Stimulated activated CD4-positive, alpha-beta T cell treated with anti-CD3 and anti-CD28 coated beads, Interleukin-2, amount 100 ng/mL, for 24 hours (primary cell): ENCODE measurements at places on chromosomes 4 and X.

- no peak for DNase-seq
Measured at GRCh38 chr4:56606385-56606784, 74.7 kb downstream of the HOPX start.

DNA sequence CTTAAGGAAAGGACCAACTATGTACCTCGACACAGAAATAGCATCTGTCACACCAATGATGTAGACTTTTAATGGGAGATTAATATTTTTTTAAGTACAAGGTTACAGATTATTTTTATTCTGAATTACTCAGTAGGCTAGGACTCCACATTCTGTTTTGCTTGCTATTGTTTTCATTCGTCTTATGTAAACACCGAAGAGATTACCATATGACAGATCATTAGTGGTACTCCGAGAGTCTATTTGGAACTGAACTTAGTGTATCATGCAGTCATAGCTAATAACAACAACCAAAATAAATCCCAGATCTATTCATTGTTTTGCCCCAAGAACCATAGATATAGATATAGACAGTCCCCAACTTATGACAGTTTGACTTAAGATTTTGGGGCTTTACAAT lies 139.7 kb upstream of the SPRY1 start:
- DNase-seq: no peak

DNA sequence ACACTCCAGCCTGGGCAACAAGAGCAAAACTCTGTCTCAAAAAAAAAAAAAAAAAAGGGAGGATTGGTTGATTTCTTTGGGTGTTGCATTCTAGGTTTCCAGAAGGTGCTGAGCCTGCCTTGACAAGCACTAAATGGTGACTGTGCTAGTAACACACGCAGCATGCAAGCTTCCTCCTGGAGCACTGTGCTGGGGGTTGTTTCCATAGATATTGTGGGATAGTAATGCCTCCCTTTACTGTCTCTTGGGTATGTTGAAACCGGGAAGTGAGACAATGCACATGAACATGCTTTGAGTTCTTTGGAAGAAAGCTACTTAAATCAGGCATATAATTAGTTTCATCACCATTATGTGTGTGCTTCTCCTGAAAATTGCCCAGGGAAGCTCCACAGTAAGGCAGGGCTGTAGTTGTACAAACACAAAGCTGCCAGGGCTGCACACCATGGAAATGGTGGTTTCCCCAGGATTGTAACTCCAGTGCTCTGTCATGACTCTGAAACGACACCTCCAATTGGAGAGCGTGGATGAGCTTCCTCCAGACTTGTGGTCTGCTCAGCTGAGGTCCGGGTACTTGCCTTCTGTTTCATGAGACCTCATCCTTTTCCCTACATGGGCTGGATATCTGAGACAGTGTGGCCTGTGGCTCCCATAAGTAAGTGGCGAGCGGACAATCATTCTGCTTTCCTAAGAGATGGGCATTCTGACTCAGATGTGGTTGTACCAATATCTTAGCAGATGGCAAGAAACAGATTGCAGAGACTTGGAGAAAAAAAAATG lies 31.5 kb upstream of the STOX2 start:
- no peak for DNase-seq

DNA sequence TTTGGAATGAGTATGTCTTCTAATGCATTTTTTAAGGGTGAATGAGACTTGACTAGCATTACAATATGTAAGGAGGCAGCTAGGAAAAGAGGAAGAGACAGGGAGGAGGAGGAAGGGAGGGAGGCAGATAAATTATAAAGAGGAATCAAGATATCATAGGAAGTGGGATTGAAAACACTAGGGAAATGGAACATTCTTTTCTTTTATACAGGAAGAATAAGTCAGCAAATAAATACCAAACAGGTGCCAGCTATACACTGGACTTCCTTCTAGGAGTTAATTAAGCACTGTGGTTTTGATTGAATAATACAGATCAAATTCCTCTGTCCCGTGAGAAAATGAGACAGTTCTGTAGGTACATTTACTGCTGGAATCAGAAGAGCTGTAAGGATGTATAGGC lies 78.6 kb downstream of the PACRGL start:
- DNase-seq: no peak

DNA sequence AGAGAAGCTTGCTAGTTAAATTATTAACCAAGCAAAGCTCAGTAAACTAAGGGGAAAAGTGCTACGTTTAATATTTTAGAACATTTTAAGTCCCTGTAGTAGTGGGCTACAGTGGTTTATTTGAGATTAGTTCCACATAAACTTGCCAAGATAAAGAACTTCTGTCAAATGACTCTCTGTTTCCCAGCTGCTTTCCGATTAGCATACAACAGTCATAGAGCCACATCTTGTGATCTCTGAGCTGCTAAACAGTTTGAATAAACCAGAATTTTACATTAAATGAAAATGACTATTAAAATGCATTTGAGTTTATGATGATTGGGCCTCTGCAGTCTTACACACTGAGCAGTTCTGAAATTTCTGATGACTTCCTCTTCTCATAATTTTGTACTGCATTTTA lies 568.5 kb downstream of the IQCM start:
- no peak for DNase-seq

GRCh38 chrX:31036895-31037294 lies 34.9 kb downstream of the FTHL17 start:
- DNase-seq: no peak

- peak; percentile 61 for DNase-seq
Measured at GRCh38 chrX:153925739-153926551, at the start of gene ARHGAP4. ARHGAP4 (minus strand) TSS chrX:153926264; CDS start chrX:153926202, 62 bp downstream.

GRCh38 chrX:44957848-44958247 lies 84.9 kb downstream of the KDM6A start:
- DNase-seq: no peak

- DNase-seq: no peak
Measured at GRCh38 chr4:166197166-166197565, 324.1 kb downstream of the TLL1 start.

GRCh38 chr4:32031026-32031425 lies 1310.9 kb downstream of the PCDH7 start:
- DNase-seq: no peak

GRCh38 chr4:57877047-57877458 lies 766.9 kb upstream of the IGFBP7 start:
- DNase-seq: no peak

GRCh38 chr4:79907001-79907400 lies 166.0 kb downstream of the ANTXR2 start:
- DNase-seq: no peak

DNA sequence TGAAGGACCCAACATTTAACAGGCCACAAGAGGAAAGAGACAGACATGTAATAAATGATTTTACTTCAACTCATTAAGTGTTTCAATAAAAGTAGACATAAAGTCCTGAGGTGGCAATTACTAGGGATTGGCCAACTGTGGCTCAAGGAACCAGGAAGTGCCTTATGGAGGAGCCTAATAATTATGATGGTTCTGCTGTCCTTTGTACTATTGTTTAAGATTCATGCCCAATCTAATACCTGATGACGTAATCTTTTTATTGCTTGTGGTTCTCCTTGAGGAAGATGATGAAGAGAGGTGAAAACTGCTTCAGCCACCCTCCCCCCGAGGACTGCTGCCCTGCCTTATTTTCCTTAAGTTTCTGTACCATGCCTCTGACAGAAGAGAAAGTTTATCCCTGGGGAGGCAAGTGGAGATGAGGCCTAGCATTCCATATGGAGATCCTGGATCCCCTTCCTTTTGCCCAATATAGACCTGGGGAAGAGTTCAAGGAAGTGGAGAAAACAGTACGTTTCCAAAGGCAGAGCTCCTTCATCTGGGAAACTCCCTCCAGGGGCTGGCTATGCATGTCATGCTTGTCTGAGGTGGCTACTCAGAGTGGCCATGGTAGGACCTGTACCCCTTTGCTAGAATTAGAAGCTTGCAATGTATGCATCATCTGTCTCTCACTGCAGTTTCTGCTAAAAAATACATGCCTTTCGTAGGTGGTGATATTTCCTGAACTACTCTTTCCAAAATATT lies 56.8 kb upstream of the FAT1 start:
- DNase-seq: no peak

DNA sequence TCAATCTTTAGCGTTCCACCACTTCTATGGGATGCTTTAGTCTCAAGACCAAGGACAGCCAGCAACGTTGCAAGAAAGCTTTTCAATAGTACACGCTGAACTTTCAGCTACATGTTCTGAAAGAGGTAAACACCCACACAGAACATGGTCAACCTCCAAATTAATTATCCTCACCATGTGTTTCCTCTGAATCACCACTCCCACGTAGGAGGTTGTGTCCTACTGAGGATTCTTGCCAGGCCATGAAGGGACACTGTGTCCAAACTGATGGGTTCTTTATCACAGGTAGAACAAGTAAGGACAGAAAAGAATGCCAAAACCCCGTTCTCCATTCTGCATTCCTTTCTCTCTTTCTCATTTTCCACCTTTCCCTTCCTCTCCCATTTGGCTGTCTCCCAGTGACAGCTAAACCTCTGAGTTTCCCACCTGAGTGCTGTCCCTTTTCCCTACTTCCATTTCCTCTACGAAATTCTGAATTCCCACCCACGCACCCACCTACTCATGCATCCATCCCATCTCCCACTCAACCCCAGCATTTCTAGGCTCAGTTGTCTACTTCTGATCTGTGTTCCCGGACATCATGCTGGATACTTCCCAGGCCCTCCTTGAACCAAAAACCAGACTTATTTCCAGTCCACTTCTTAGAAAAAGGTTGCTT lies 29.0 kb upstream of the GPM6B start:
- no peak for DNase-seq

DNA sequence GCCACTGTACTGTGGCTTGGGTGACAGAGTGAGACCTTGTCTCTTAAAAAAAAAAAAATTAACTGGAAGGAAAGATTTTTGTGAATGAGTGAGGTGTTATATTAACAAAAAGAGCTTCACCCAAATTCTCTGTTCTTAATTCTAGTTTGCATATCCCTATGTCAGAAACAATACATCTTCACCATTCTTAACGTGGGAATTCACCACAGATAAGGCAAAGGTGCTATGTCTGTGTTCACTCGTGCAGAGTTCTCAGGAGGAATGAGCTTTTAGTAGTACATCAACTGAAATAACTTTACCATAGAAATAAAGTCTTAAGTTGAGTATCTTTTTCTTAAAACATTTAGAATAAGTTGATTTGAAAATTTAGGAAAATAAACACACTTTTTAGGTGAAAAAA lies 135.1 kb downstream of the RAPGEF2 start:
- no peak for DNase-seq

DNA sequence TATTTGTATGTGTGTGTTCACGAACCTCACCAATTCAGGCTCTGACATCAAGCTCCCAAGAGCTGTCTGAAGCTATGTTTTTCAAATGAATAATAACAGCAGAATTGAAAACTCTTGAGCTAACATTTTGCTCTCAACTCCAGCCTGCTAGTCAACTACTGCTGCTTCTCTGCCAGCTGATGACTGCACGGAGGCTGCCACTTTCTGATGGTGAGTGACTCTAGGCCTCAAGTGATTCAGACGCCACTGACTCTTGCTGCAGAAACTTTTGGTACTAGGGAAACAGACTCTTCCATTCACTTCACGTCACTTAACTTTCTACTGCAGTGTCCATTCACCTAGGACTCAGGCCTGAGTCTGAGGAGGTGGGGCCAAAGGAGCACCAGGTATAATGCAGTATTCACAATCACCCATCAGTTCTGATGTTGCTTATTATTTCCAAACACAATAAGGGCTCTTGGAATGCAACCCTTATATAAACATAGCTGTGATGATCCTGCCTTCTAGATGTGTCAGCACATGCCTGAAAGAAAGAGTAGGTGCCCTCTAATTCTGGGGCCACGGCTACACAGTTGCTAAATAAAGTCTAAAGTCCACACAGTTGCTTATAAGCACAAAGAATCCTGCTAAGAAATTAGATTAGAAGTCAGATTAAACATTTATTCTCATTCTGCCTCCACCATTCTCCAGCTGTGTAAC lies 16.0 kb downstream of the PRDM8 start:
- no peak for DNase-seq

DNA sequence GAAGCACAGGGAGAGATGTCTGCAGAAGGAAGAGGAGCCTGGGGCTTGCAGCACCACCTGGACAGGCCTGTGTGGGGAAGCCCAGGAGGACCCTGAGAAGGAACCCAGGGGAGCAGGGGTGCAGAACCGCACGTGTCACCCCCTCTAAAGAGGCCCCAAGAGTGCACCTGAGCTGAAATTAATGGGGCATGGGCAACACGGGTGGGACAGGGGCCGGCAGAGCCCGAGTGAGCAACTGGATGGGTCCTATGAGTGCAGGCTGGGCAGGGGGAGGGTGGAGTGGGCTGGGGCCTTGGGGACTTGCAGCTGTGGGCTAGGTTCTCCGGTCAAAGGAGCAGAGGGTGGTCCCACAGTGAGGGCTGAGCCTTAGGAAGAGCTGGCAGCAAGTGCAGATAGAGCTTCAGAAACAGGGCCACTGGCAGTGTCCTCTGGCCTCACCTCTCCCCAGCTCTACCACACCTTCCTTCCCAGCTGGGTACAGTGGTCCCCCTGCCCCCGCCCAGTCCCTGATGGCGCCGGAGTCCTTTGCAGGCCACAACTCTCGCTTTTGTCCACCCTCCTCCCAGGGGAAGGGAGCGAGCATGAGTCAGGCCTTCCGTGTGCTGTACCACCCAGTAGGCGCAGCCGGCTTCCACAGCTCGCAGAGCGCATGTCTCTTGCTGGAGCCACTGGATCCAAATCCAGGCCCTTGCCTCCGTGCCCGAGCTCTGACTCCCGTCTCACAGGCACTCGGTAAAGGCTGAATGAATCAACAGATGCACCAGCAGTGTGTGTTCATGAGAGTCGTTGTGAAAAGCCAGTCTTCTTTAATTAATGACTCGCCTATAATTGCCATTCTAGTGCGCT lies 131.6 kb downstream of the HMX1 start:
- DNase-seq: no peak

DNA sequence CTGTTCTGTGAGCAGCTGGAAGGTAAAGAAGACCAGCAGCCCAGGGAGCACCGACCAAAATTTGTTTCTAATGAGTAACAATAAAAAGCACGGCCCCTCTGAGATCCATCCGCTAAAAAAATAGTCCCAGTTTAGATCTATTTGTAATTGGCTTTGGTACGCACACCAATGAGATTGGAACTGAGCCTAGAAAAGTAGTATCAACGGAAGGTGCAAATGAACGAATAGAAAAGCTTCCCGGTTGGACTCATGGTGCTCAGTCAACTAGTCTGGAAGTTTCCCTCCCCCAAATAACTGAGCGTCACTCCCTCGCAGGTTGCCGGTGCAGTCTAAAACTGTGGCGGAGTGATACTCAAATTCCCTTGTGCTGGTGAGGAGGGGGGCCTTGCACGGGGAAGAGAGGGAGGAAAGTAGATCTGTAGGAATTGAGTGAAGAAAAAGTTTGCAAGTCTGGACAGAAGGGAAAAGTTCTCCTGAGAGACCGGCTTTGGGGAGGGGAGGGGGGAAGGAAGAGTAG lies at the start of gene COL4A5:
COL4A5 (plus strand) TSS at position 413 of the 517 bp plus-strand sequence. CDS start 288 bp downstream, outside the sequence.
- peak; percentile 0 for DNase-seq

DNA sequence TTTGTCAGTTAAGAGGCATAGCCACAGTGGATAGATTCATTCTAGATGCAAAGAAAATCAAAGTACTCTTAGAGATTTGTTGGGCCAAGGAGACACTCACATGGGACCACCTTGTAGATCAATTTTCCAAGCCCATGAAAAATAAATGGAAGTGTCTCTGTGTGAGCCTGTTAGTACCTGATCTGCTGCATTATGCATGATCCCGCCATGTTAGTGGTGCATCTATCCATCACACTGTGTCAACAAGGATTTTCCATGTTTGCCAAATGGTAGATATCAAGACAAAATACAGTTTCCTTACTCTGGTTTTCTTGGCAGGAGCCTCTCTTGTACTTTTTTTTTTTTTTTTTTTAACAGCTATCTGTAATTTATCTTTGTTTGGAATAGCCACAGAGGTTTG lies 112.4 kb downstream of the EGF start:
- DNase-seq: no peak
